ENCODE measurements at places on chromosomes 6 and 20.
A peak's percentile ranks its signal among the peaks of the same experiment; 100 is the strongest.

GRCh38 chr6:121491576-121491975 is 56.1 kb downstream of the GJA1 start:
- no peak for DNase-seq

DNA sequence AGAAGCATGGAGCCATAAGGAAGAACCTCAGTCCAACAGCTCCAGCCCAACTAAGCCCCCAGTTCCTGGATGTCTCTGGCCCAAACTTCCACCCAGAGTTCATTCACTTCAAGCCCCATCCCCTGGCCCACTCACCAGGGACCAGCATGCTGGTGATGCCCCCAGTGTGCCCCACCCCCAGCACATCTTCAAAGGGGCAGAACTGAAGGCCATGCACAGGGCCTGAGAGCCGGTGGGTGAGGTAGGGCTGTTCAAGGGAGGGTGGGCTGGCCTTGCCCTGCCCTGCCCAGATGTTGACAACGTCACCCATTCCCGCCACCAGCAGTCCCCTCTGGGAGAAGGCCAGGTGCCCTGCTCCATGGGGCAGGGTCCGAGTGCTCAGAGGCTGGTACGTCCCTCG is 3.6 kb downstream of the B3GALT4 start:
- no peak for DNase-seq

- no peak for DNase-seq
These were observed 108.4 kb upstream of the OLIG3 start for GRCh38 chr6:137602313-137603197.

- DNase-seq = no peak
These were observed 11.6 kb upstream of the NELFCD start for GRCh38 chr20:58969439-58969838.

DNA sequence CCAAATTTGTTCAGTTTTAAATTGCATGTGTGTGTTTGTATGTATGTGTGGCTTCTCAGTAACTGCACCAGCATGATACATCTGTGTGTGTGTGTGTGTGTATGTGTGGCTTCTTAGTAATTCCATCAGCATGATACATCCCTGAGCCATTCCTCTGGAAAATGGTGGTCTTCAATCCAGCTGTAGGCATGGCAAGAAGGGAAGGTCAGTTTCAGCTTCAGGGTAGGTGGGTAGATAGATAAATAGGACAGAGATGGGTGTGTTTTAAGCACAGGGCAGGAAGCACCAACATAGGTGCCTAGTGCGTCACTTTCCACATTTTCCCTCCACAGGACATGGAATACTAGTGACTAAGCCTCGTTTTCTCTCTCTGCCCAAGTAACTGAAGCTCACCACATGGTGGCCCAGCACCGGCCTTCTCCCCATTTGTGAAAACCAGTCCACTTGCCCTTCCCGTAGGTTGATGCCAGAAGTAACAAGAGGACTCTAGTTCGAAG is 82.9 kb downstream of the RPP40 start:
- no peak for DNase-seq

GRCh38 chr6:16319813-16320532 is 81.6 kb downstream of the GMPR start:
- DNase-seq = no peak

DNA sequence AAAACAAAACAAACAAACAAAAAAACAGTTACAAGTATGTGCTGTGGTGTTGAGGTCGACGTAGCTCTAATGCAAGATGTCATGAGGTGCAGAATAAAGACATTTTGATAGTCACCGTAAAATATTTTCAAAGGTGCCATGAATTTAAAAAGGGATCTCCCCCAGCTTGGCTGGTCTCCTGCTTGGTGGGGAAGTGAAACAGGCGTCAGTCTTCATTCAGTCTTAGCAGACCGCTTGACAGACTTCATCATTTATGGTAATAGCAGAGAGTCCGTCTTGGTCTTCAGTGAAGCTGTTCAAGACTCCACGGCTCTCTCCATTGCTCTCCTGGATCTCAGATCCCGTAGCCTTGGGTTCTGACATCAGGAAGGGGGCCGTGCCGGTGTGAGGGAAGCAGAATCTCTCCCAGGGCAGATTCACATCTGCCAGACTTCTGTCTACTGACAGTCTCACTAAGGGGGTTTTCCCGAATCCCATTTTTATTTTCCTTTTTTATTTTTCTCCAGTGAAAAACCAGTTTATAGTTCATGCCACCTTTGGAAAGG is 1.6 kb downstream of the SLC24A3 start:
- no peak for DNase-seq

DNA sequence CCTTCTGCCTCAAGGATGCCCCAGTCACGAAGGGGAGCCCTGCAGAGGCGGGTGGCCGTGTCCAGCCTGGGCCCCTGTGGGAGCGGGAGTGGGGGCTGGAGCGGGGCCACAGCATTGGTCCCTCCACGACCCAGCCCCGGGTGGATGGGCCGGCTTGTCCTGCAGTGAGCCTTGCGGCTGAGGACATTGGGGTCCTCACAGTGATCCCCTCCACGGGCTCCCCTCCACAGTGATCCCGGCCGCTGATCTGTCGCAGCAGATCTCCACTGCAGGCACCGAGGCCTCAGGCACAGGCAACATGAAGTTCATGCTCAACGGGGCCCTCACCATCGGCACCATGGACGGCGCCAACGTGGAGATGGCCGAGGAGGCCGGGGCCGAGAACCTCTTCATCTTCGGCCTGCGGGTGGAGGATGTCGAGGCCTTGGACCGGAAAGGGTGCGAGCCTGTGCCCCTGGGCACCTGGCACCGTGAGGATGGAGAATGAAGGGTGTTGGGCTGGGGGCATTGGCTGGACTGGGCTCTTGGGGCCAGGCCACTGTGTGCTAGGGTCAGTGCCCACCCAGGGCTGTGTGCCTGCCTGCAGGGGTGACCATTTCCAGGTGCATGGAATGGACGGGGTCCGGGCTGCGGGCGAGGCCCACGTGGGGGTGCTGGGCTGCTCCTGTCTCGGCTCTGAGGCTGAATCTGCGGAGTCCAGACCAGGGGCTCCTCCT is 44.4 kb downstream of the PYGB start:
- no peak for DNase-seq

DNA sequence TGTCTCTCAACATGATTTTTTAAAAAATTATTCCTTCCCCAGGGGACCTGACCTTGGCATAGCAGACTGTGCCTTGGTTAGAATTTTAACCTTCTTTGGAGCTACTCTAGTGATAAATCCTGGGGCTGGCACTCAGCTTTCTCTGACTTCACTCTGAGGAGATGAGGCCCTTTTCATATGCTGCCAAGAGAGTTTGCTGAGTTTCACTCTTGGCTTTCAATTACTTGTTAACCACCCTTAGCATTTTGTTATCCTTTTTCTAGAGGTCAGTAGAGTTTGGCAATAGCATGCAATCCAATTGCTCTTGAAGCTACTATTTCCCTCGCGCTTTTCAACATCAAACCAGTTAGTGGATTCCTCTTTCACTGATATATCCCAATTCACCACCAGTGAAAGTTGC is 920.3 kb downstream of the EYS start:
- DNase-seq = no peak

- no peak for DNase-seq
These were observed 695.0 kb downstream of the COL12A1 start for GRCh38 chr6:74510878-74511277.

DNA sequence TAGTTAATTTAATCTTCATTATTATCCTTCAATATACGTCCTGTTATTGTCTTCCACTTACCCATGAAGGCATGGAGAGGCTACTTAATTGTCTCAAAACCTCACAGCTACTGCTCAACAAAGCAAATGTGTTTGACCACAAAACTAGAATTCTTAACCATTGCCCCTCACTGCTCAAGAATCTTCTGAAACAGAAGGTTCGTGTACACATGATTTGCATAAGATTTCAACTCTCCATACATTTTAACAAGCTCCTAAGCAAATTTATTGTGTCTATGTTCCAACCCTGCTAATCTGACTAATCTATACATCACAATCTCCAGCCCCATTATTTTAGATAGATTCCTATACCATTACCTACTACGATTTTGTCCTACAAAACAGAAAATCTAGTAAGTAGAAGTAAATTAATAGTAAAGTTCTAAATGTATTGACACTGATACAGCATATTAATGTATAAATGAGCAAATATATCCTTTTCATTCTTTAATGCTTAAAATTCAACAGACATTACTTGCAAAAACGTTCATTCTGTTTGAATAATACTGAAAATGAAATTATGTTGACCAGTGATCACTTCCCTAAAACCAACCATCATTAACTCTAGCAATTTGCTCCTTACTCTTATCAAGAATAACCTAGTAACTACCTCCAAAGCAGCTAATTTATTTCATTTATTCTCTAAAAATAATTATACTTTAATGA is 89.7 kb upstream of the RNF217 start:
- DNase-seq = no peak

DNA sequence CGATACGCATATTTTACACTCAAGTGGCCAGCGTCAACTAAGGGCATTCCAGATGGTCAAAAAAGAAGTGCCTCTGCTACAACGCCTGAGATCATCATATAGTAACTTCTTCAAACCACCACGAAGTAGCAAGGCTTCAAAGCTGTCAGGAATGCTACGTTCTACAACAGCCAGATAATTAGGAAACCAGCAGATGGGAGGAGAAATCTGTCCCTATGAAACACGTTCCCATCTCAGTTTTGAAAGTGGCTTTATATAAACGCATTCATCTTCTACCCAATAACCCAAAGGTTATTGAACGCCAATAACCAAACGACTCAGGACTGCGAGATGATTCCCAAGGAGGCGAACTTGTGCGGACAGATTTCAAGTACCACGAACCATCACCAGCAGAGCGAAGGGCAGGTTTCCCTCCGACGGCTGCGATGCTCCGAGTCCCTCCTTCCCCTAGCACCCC is 1.2 kb downstream of the ABHD12 start:
- no peak for DNase-seq

GRCh38 chr20:17438436-17439039 is 92.6 kb downstream of the BFSP1 start:
- DNase-seq = no peak

DNA sequence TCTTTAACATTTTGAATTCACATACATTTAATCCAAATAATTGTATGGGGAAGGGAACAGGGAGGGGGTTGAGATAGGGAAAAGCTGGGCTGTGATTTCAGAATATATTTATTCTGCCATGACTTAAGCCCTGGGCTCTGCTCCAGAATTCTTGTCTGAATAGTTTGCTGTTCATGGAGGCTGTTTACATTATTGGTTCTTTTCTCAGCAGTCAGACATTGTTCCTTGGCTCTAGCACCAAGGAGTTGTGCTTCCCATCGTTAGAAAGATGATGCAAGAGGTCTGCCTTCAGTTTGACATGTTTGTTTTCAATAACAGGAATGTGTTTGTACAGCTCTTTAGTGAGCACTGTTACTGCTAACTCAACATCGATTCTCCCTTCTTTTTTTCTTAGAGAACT is 198.8 kb upstream of the CDYL start:
- DNase-seq = peak; percentile 91

Data from LNCaP clone FGC (cell line).